ENCODE measurements at places on chromosomes 12 and 14.

DNA sequence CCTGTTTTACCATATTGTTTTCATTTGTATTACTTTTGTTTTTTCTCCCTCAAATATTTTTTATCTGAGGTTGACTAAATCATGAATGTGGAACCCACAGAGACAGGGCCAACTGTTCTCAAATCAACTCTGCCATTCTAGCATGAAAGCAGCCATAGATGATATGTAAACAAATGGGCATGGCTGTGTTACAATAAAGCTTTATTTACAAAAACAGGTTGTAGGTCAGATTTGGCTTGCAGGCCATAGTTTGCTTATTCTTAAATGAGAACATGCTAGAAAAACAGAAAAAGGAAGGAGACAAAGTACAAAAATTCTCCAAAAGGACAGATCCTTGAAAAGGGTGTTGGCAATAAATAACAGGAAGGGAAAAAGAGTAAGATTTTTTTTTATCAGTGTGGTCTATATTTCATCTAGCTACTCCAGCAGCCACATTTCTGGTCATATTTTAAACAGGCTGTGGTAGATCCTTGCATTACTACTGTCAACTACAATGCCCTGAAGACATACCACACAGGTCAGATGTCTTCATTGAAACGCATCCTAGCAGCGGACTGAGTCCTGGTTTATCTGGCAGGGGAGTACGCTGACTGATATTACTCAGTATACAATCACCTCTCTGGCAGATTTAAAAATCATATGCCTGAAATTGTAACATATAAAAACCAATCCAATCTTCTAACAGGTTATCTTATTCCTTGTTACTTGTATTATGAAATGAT is 42.9 kb downstream of the SPPL3 start:
- no peak for DNase-seq

- DNase-seq = no peak
Observed at GRCh38 chr12:53060064-53060720, 10.3 kb downstream of the TNS2 start.

GRCh38 chr14:34489324-34489723 is 27.3 kb upstream of the SPTSSA start:
- no peak for DNase-seq

GRCh38 chr14:22510527-22511110 is 78.4 kb downstream of the DAD1 start:
- no peak for DNase-seq

All from NCI-H2029 treated with DMSO at 0.1 percent for 48 hours (cell line).